ENCODE measurements at places on chromosomes 7 and 10. TPM values are rescaled to one million over a fixed set of nuclear protein-coding genes. Genes with fewer than 3 reads are reported as not detected.

GRCh38 chr7:116195451-116195850 lies 14.9 kb upstream of the TES start:
- no peak for DNase-seq

DNA sequence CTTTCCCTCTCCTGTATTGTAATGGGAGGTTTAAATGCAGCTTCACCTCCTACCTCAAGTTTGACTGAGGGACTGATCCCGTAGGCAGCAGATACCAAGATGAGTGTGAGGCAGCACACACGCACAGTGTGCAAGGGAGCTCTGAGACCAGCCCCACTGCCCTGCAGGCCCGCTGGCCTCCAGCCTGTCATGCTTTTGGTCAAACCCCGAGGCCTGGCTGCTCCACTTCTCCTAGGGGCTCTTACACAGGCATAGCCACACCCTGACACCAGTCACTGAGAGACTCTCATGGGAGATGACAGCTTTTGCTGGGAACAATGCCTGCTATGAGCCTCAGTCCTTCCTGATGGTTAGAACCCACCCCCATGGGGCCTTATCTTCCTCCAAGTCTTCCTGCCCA lies 27.6 kb downstream of the DRGX start:
- DNase-seq, result no peak

DNA sequence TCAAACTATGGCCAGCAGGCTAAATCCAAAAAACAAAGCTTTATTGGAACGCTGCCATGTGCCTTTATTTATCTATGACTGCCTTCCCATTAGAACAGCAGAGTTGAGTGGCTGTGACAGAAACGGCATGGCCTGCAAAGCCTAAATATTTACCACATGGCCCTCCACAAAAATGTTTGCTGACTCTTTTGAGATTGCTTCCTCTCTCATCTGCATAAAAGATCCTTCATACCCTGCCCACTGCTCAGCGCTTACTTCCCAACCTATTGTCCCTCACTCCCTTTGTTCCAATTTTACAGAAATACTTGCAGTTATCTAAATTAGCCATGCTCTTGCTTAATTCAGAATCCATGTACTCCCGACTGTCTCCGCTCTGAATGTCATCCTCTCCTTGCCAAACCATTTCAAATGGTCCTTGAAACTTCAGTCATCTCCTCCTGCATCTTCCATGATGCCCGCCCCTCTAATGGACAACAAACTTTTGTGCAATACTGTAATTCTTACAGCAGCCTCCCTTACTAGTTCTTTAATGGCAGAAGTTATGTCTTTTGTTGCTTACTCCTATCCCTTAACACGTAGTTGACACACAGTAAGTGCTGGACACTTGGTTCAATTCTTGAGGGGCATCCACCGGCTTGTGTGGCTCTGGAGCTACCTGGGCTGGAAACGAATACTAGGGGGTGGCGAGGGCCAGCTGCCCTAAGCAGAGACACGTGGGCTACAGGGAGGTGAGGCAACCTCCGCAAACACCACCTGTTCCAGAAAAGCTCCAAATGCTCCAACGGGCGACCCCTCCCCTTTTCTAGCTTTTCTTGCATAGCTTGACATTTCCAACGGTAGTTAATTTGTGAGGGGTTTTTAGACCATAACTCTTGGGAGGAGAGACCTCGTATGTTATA lies 832 bp downstream of the XRCC2 start:
- peak; percentile 38 for DNase-seq

DNA sequence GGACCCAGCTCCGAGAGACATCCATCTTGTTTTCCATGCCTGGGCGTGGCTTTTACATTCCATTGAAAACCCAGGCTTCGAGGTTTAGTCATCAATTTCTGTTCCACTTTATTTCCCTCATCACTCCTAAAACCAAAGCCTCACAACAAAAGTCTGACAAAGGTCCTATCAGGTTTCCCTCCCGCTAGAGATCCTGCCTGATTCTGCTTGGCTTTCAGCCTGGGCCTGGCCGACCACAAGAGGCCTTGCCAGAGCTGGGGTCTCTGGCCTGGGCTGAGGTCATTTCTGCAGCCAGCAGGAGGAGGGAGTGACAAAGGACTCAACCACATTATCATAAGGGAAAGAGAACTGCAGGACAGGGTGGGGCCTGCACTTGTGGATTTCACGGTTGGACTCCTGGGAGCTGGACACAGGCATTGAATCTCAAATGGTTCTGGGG lies 167.0 kb downstream of the FANK1 start:
- no peak for DNase-seq

- DNase-seq, result no peak
These were observed 3.8 kb downstream of the GIMAP1 start for GRCh38 chr7:150719960-150720891.

DNA sequence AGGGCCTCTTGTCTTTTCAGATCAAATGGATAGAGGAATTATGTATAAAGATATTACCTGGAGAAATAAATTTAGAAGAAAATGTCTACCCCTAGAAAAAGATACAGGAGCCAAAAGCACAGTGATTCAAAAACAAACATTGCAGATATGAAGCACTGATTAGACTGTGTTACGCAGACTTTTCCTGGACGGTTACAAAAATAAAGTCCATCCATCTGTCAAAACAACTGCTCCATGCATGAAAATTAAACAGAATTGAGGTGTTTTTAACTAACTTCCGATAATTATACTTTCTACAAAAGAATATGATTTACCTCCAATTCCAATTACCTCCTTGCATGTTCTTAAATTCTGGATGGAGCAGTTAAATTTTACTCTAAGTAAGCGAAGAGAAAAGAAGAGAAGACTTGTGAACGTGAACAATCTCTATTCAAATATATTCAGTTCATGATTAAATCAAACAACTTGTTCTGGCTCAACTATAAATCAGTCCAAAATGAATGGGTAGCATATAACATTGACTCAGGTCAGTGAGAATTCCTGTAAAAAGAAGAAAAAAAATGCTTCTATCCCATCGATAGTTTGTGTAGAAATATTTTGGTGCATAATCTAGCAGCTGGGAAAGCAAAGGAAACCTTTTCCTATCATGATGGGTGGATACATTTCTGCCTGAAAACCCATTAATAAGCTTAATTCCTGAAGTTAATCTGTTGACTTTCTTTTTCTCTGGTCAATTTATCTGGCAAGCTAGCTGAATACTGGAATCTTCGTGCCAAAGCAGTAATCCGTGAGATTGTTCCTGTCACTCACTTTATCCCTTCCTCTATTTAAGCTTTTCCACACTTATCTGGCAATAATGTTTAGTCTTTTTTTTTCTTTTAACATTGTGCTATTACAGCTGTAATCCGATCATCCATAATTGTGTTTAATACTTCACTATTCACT lies 80.4 kb downstream of the SEMA3A start:
- DNase-seq, result no peak

- no peak for DNase-seq
These were observed 585.6 kb upstream of the MKI67 start for GRCh38 chr10:128711806-128712205.

DNA sequence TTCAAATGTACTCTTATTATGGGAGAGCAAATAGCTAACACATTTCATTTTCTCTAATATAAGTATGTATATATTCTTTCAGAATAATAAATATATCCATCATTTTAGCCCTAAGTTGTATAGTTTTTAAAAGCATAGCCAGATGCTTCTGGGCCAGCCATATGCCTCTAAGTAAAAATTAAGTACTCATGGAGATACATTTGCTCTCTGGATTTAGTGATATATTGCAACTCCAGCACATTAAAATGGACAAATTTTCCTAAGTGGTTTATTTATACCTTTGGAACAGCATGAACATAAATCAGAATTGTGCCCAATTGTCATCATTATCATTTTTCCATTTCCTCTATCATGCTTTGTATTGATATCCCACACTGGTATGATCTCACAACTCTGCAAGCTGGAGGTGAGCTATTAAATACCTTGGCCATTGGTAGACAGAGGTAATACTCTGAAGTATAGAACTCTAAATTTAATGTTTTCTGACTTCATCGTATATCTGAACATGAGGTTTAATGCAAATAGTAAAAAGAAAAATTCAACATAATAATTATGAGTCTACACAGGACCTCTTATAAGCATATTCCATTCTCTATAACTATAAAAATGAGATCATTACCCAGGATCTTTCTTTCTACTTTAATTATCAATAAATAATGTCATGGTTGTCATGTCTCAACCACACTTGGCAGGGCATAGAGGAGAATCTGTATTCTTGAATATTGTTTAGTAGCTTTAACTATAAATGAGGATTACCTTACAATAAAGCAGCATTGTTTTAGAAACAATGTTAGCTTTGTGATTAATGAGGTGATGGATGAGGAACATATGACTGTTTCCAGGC lies 90.8 kb downstream of the AGMO start:
- no peak for DNase-seq

- no peak for DNase-seq
These were observed 560.8 kb downstream of the POM121L12 start for GRCh38 chr7:53596230-53596629.

DNA sequence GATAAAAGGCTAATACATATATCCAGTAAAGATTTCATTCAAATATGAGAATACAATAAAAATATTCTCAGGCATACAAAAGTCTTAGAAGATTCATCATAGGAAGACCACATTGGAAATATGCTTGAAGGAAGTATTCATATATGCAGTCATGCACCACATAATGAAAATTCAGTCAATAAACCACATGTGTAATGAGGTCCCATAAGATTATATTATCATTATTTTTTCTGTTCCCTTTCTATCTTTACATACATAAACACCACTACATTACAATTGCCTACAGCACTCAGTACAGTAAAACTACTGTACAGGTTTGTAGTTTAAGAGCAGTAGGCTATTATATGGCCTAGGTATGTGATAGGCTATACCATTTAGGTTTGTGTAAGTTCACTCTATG lies 111.6 kb downstream of the PRTFDC1 start:
- DNase-seq, result no peak

- peak; percentile 36 for DNase-seq
These were observed 119.2 kb downstream of the GALNT11 start for GRCh38 chr7:152144557-152145245.

DNA sequence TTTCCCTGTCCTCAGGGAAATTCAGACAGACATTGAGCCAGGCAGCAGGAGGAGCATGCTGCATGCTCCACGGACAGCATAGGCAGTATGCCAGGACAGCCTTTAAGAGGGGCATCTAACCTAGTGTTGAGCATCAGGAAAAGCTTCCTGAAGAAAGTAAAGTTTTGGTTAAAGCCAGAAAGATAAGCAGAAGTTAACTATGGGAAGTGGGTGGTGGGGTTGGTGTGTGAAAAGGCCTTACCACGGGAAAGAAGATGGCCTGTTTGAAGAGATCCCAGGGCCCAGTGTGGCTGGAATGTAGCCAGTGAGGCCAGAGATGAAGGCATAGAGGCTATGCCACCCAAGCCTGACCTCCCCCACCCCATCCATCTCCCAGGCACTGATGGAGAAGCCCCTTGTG lies 102.4 kb upstream of the PLXNA4 start:
- DNase-seq, result no peak

DNA sequence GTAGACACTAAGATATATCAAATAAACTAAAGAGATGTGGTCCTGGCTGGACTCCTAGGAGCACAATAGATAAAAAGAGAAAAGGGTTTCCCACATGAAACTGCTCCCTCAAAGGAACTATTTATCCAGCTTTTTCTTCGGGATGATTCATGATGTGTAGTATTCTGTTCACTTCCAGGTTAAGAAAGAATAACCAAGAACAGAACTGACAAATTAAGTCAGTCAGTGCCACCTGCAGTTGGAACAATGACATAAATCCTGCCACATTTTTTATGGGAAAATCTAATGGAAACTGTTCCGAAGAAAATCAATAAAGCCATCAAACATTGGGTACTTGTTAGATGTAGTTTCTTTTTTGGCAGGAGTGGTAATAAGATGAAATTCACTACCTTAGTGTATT lies 87.1 kb downstream of the POLR1F start:
- no peak for DNase-seq

CALD1 gene
- 0.55 TPM for total RNA-seq

PLPP4 gene
- not detected for total RNA-seq

IFIT1B gene
- not detected for total RNA-seq

PDE1C gene
- total RNA-seq, result not detected

SPDYE18 gene
- 0.99 TPM for total RNA-seq

UNC5B gene
- total RNA-seq, result not detected

RSU1 gene
- 74.1 TPM for total RNA-seq

ACSL5 gene
- total RNA-seq, result 53.1 TPM

GLUD1 gene
- total RNA-seq, result 94.7 TPM

Data from activated CD8-positive, alpha-beta T cell treated with anti-CD3 and anti-CD28 coated beads, Interleukin-2, amount 10 ng/mL, durations not matched to agents 7 days and 5 days (primary cell).